ENCODE measurements at places on chromosomes 3 and 15. TPM values are rescaled to one million over a fixed set of nuclear protein-coding genes. Genes with fewer than 3 reads are reported as not detected.

- no peaks in the 10 kb centered on the region for H3K36me3 ChIP-seq
- no peak overlapping the region for H3K27ac ChIP-seq
- no peak overlapping the region for H3K4me3 ChIP-seq
- DNase-seq, result no peak
- H3K27me3 ChIP-seq, result no peaks in the 10 kb centered on the region
Measured at GRCh38 chr15:58077427-58077826, 11.9 kb upstream of the ALDH1A2 start.

Gene CFAP100
- total RNA-seq, result 5.2 TPM

Gene WDR93
- 0.31 TPM for total RNA-seq

Gene NUSAP1
- total RNA-seq, result 9.0 TPM

DNA sequence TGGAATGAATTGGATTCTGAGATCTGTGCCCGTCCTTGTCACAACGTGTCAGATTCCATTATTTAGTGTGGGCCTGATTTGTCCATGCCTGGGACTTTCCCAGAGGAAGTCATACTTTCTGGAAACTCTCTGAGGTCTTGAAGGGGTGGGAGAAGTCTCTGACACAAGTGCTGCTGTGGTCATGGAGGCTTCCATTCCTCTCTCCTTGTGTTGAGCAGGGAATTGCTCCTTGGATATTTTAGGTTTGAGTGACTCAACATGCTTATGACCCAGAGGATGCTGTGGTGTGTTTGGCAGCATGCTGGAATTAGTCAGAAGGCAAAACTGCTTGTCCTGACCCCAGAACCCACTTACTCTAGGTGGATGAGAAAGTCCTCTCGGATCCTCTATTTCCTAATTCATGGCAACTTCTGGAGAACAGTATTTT, 132.1 kb downstream of the LPP start:
- H3K4me1 ChIP-seq, result peaks cover 23% of the 10 kb centered on the region

DNA sequence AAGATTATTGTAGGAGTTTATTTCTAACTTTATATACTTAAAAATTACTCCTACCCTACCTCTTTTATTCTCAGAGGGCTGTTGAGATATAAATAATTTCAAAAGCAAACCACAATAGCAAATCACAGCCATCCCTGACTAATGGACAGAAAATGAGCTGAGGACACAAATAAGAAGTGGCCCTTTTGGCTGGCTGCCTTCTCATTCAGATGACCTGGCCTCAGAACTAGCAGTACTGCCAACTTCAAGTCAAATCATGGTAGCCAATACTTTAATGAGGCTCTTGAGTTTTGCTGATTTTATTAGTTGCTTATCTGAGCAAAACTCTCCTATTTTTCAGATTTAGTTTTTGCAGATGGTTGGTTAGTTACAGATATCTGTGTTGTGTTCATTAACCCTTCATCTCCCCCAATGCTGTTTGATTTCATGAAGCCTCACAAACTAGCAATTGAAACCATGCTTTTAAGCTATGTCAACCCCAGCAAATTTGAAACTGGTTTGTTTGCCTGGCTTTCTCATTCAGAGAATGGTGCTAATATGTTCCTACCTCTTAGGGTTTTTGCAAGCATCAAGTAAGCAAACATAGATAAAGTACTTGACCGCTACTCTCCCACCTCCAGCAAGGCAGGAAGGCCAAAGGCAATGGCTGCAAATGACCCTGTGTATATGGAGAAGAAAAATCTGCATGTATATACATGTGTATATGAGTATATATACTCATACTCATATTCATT, 73.4 kb upstream of the HACD2 start:
- no peaks in the 10 kb centered on the region for H3K36me3 ChIP-seq
- peak overlapping the region; percentile 62 for H3K27ac ChIP-seq
- no peak overlapping the region for H3K4me3 ChIP-seq
- no peaks in the 10 kb centered on the region for H3K27me3 ChIP-seq
- no peak for DNase-seq

DNA sequence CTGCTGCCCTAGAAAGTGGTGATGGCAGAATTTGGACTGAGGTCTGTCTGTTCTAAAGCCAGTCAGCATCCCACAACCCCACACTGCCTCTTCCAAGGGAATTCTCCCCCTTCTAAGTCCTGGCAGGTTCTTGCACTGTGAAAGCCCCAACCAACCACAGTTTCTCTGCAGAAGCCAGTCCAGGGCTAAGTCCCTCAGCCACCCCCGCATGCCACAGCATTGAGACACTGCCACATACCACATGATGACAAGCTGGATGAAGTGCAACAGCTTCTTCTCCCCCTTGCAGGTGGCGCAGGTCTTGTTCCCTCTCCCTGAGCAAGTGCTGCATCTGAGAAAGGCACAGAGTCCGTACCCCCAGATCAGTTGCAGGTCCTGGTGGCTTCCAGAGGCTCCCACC, 18.6 kb downstream of the SSUH2 start:
- no peaks in the 10 kb centered on the region for H3K27me3 ChIP-seq
- no peaks in the 10 kb centered on the region for H3K36me3 ChIP-seq
- H3K4me3 ChIP-seq, result no peak overlapping the region
- no peak for DNase-seq
- no peak overlapping the region for H3K27ac ChIP-seq
- peaks cover 18% of the 10 kb centered on the region for H3K4me1 ChIP-seq

GRCh38 chr3:136093771-136094170, 102.4 kb downstream of the MSL2 start:
- H3K36me3 ChIP-seq, result no peaks in the 10 kb centered on the region
- no peak for DNase-seq
- no peak overlapping the region for H3K4me3 ChIP-seq

GRCh38 chr15:39075311-39075710, 505.6 kb upstream of the THBS1 start:
- DNase-seq, result no peak
- no peaks in the 10 kb centered on the region for H3K36me3 ChIP-seq
- H3K27me3 ChIP-seq, result no peaks in the 10 kb centered on the region
- no peak overlapping the region for H3K27ac ChIP-seq

DNA sequence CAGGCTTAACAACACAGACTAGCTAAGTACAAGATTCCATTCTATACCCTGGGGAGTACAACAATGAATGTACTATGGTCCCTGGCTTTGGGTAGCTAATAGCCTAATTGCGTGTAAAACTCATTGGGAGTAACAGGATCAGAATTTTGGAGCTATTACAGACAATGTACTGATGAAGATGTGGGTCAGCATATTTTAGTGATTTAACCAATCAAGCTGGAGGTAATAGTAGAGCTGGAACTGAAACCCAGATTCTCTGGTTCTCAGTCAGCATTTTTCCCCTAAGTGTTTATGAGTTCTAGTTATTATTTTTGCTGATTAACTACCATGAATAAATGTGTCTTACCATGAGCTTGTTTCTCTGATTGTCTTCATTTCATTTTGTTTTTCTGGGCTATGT, 578.7 kb downstream of the NLGN1 start:
- DNase-seq, result no peak
- no peaks in the 10 kb centered on the region for H3K36me3 ChIP-seq
- no peaks in the 10 kb centered on the region for H3K4me1 ChIP-seq
- no peak overlapping the region for H3K27ac ChIP-seq
- no peak overlapping the region for H3K4me3 ChIP-seq

Gene ZKSCAN7
- total RNA-seq, result 3.7 TPM

GRCh38 chr3:78183906-78184599, 1144.2 kb downstream of the ROBO2 start:
- no peak for DNase-seq
- no peaks in the 10 kb centered on the region for H3K27me3 ChIP-seq
- no peak overlapping the region for H3K4me3 ChIP-seq
- H3K4me1 ChIP-seq, result no peaks in the 10 kb centered on the region
- H3K27ac ChIP-seq, result no peak overlapping the region
- no peaks in the 10 kb centered on the region for H3K36me3 ChIP-seq

DNA sequence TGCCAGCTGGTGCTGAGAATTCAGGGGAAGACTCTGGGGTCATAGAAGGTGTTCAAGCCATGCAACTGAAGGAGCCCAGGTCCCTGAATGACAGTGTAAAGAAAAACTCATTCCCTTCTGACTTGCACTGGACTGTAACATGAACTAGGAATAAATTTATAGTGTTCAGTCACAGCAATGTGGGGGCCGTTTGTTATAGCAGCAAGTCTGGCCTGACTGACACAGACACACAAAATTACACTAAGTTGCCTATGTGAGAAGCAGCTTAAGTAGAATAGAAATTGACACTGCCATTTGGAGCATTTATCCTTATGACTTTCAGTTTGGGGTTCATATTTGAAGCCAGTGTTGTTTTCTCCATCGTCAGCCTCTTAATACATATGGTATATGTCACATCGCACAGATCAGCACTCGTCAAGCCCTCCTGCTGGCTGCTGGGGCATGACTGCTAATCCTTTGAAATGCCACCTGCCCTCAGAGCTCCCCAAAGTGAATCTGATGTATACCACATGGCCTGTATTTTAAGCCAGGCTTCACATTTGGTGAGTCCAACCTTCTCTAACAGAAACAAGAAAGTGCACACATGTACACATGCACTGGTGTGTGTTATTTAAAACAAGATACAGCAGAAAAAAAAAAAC, 17.1 kb upstream of the HEG1 start:
- no peak overlapping the region for H3K27ac ChIP-seq
- H3K4me1 ChIP-seq, result peaks cover 5% of the 10 kb centered on the region
- H3K27me3 ChIP-seq, result no peaks in the 10 kb centered on the region

DNA sequence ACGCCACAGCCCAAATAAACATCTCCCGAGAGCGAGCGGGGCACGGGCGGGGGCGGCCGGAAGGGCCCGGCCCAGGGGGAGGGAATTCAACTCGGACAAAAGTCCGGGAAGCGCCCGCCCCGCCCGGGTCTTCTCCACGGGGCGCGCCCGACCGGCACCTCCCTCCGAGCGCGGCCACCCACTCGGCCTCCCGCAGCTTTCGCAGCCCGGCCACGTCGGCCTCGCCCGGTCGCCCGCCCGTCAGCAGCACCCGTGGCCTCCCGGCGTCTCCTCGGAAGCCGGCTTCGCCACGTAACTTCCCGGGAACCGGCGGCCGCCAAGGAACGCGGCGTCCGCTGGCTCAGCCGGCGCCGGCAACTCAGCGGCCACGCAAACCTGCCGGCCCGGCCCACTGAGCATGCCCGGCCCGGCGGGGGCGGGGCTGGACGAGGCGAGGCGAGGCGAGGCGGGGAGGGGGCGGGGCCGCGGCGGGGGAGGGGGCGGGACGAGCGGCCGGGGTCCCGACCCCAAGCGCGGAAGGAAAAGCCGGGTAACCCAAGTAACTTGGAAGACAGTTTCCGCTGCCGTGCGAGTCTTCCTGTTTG, at the start of gene TJP1:
TSS of gene TJP1 (minus strand) at position 369 of the 584 bp plus-strand sequence. CDS start 440 bp downstream, outside the sequence.
- H3K27ac ChIP-seq, result peak within 1 kb of the TSS; percentile 98
- H3K27me3 ChIP-seq, result no peaks in the 10 kb centered on the region
- DNase-seq, result peak; percentile 96
- H3K36me3 ChIP-seq, result no peaks in the 10 kb centered on the region

DNA sequence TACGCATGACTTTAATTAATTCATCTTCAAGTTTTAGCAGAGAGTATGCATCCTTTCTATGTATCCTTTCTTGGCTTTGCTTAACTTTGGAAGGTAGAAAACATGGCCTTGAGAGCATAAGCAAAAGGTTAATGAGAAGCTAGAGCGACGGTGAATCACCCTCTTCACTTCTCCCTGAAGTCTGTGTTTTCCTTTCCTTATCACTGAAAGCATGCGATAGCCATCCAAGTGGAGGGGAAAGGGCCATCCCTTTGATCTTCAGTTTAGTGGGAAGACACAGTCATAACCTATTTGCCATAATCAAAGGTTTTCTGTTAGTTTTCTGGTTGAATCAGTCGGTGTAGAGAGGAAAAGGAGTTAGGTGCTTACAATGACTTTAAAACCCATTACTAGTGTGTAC, 354.0 kb upstream of the ROBO2 start:
- no peak for DNase-seq
- no peak overlapping the region for H3K27ac ChIP-seq
- no peaks in the 10 kb centered on the region for H3K36me3 ChIP-seq
- H3K27me3 ChIP-seq, result no peaks in the 10 kb centered on the region

Data from upper lobe of left lung (tissue), 6 donors.